ENCODE measurements at places on chromosomes 3 and 15. TPM values are rescaled to one million over a fixed set of nuclear protein-coding genes. Genes with fewer than 3 reads are reported as not detected.

FAM43A gene
- 4.0 TPM for total RNA-seq

FAM81A gene
- total RNA-seq, result 3.9 TPM

LSAMP gene
- total RNA-seq, result 5.9 TPM

SCN11A gene
- total RNA-seq, result not detected

ATP10A gene
- total RNA-seq, result 1.3 TPM

CSTA gene
- 62.1 TPM for total RNA-seq

COLQ gene
- not detected for total RNA-seq
